NCI-H187 treated with DMSO at 0.1 percent for 48 hours (cell line): ENCODE measurements at places on chromosomes 7 and 10.

DNA sequence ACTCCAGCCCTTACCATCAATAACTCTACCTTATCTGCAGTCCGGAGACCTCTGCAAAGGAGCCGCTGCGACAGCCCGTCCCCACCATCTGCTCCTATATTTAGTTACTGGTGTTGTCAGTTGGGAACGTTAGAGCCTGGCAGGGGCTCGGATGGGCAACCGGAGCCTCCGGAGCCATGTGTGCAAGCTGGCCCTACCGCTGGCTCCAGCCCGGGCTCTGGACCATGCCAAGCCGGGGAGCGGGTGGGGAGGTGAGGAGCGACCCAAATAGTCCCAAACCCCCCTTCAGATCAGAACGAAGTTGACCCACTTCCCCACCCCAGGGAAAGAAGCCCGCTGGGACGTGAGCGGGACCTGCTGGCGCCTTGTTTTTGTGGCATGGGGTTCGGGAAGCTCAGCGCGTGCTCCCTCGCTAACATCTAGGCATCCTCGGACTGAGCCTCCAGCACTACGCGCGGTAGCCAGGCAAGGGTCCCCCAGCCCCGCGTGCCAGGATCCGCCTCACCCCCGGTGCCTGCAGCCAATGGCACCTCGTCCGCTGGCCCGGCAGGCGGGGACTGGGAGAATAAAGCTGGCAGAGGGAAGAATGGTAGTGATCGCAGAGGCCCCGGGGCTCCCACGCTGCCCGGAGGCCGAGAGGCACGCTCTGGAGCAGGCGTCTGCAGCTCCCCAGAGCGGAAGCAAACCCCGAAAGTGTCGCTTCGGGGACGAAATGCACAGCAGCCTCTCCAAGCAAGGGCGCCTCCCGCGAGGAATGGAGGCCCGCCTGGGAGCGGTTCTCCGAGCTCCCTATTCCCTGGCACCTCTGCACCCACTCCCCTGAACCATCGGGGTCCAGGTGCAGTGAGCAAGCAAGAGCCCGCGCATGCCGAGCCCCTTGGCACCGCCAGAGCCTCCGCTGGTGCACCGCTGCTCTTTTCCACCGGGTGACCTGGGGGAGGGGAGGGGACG is 679 bp downstream of the LRRC20 start:
- no peak for DNase-seq

GRCh38 chr7:79590916-79591623 is 137.6 kb upstream of the MAGI2 start:
- DNase-seq, result no peak

DNA sequence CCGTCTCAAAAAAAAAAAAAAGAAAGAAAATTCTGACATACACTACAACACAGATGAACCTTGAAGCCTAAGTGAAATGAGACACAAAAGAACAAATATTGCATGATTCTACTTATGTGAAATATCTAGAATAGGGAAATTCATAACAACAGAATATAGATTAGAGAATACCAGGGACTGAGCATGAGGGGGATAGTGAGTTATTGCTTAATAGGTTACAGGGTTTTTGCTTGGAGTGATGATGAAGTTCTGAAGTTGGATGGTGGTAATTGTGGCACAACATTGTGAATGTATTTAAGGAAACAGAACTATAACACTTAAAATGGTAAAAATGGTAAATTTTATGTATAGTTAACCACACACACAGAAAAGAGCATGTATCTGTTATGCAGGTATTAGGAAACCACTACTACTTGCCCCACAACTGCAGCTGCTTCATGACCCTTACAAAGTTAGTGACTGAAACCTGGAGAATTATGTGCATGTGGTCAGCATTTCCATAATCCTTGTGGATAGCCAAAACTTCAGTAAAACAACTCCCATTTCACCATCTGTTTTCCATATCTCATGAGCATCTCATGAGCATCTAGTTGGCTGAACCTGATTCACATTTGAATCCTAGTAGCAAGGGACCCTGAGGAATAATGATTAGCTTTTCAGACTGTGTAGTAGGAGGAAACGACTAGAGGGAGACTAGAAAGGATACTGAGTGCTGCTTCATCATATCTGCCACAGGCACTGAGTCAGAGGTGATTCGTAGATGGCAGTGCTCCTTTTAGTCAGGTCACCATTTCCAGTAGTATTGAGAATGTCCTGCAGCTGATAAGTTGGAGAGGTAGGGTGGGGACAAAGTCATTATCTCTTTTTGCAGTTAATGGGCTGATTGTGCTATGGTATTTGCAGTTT is 26.3 kb downstream of the SAMD8 start:
- DNase-seq, result no peak

GRCh38 chr10:130969700-130970099 is 341.8 kb downstream of the TCERG1L start:
- no peak for DNase-seq

- no peak for DNase-seq
Observed at GRCh38 chr10:13978533-13979115, 352.1 kb downstream of the FRMD4A start.

- DNase-seq, result no peak
Observed at GRCh38 chr7:36530456-36530855, 140.8 kb downstream of the ANLN start.

- DNase-seq, result no peak
Observed at GRCh38 chr7:23679898-23680413, at the start of gene FAM221A. Gene FAM221A (plus strand): TSS chr7:23680199. CDS start chr7:23680219, 20 bp downstream.

- DNase-seq, result no peak
Observed at GRCh38 chr10:82932451-82932850, 1057.5 kb downstream of the NRG3 start.

DNA sequence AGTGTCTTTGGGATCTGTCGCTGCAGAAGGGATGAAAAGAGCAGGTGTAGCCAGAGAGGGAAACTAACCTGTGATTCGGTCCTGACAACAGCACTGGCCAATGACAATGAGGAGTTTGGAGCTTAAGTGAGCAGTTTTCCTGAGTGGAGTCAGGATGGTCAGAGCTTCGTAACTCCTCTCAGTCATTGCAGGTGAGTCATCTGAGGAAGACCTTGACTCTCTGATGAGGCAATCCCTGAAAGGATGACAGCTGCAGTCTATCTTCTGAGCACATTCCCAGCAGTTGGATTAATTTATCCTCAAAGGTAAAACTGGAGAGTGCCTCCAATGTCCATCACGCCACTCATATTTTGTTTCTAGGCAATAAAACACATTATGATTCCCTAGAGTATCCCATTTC is 401.9 kb downstream of the POM121L12 start:
- DNase-seq, result no peak

GRCh38 chr7:29228289-29229011 is 33.9 kb downstream of the CHN2 start:
- DNase-seq, result no peak

- no peak for DNase-seq
Observed at GRCh38 chr7:131151034-131151433, 176.6 kb upstream of the MKLN1 start.

- DNase-seq, result no peak
Observed at GRCh38 chr7:110382736-110383135, 708.2 kb upstream of the LRRN3 start.

DNA sequence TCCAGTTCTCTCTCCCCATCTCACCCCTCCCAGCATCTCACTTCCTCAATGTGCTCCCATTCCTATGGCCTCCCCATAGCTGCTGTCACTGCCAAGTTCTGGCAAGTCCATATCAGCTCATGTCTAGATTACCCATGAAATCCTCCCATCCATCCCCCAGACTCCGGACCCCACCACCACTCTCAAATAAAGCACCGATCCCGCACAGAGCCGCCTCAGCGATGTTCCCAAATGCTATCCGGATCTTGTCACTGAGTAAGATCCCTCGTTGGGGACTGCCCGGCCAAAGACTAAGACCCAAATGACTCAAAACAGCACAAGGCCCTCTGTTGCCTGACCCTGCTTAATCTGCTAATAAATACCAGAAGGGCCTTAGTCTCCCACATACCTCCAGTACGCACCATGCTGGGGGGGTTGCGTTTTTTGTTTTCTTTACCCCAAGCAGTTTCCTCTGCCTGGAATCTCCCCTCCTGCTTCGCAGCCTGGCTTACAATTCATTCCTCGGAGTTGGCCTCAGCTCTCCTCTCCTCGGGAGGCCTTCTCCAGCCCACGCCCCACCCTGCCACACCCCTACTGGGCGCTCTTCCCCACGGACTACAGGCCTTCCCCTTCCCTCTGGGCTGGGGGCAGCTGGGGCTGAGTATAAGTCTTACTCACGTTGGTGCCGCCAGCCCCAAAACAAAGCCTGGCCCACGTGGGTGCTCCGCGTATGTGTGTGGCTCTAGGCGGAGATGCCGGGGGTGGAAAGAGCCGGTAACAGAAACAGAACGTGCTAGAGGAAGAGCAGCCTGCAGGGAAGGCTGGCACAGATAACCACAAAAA is 1.8 kb upstream of the DUSP5 start:
- DNase-seq, result no peak

- no peak for DNase-seq
Observed at GRCh38 chr7:66669088-66669487, 40.4 kb downstream of the KCTD7 start.

- DNase-seq, result no peak
Observed at GRCh38 chr10:43411536-43411935, 2.5 kb upstream of the HNRNPF start.

DNA sequence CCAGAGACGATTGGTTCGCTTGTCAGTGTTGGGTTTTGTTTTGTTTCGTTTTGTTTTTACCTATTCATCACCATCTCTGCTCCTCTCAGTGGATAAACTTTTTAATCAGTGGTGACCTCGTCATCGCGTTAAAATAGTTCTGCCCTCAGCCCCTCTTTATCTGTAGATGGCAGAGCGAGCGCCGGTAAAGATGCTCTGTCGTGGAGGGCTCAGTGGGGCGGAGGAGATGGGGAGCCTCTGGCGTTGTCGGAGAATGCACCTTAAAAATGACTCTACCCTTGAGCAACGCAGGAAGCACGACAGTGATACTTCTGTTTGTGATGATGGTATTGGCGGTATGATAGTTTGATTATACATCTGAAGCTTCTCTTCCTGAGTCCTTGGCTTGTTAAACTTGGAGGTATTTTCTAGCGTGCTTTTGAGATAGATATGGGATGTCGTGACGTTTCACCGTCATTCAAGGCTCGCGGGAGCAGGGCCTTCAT is 554 bp downstream of the CSGALNACT2 start:
- DNase-seq, result no peak

- DNase-seq, result no peak
Observed at GRCh38 chr10:57880446-57881227, 387.1 kb downstream of the IPMK start.

GRCh38 chr10:5354068-5354467 is 10.7 kb upstream of the UCN3 start:
- no peak for DNase-seq

DNA sequence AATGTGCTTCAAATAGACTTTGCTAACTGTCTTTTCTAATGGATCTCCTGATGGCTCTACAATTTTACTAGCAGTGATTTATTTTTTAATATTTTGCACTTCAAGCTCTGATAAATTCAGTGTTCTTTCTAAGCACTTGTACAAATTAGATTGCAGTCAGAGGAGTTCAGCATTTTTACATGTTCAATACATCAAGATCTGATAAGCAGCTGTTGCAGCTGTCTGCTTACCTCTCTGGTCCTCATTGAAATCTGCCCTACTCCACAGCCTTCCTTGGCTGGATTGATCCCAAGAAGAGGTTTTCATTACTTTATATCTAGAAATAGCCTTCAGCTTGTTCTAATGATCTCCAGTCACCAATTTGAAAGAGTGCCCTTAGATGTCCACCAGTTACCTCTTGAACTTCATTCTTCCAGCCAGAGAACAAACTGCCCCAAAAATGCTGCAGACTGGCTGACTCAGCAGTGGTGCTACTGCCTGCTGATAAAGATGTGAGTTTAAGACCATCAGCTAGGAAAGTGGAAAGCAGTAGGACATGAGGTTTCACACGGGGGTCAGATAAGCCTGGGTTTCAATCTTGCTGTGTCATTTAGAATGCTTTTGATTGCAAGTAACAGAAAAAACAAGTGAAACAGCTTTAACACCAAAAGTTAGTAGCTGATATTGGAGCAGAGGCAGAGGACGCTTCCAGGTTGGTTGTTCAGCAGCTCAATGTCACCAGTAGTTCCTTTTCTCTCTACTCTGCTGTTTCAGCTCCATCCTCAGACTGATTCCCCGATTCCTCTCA is 350.9 kb upstream of the NPVF start:
- DNase-seq, result no peak

- DNase-seq, result no peak
Observed at GRCh38 chr7:27634671-27635493, 27.8 kb downstream of the HIBADH start.

DNA sequence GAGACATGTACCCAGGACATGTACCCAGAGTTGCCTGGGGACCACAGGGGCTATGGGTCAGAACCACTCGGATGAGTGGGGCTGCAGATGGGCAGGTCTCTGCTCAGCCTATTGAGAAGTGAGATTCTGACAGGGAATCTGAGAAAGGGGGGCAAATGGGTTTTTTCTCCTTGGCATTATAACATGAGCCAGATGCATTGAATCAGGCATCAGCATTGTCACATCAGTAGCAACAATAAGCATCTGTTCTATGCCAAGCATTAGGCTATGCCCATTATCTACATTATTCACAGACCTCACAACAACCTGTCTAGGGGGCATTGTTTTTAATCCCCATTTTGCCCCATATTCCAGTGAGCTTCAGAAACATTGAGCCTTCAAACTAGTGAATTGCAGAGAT is 108.2 kb downstream of the PLCE1 start:
- DNase-seq, result no peak

GRCh38 chr10:103512591-103513379 is 19.3 kb downstream of the NEURL1 start:
- DNase-seq, result no peak

- DNase-seq, result no peak
Observed at GRCh38 chr7:111041577-111041976, 49.4 kb upstream of the LRRN3 start.

- DNase-seq, result no peak
Observed at GRCh38 chr7:84981055-84981976, 205.5 kb downstream of the SEMA3D start.

- DNase-seq, result no peak
Observed at GRCh38 chr7:39810710-39811109, 139.3 kb upstream of the CDK13 start.

DNA sequence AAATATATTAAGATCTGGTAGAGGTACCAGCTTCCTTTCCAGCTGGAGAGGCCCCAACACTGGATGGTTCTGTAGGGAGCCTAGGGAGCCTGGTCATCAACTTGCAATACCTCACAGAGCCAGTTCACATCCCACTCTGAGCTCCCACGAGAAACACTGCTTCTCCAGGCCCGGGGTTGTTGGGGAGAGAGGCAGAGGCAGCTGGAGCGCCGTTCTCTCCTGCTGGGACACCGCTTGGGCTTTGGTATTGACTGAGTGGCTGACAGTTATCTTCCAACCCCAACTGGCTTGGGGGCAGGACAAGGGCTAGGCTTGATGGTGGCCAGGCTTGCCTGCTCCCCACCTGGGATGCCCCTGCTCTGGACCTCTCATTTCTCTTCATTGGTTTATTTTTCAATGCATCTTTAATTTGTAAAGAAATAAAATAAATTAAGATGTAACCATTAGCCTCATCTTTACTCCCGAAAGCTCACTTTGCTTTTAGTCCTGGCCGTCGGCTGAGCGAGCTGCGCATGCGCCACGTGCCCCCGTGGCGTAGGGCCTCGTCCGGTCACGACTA is 10.0 kb upstream of the CHCHD1 start:
- DNase-seq, result no peak

- DNase-seq, result no peak
Observed at GRCh38 chr7:151925446-151926335, 30.6 kb upstream of the GALNTL5 start.
